ENCODE measurements at places on chromosomes 6 and 20.

GRCh38 chr20:37154684-37155298, 24.3 kb upstream of the RPN2 start:
- DNase-seq = no peak

DNA sequence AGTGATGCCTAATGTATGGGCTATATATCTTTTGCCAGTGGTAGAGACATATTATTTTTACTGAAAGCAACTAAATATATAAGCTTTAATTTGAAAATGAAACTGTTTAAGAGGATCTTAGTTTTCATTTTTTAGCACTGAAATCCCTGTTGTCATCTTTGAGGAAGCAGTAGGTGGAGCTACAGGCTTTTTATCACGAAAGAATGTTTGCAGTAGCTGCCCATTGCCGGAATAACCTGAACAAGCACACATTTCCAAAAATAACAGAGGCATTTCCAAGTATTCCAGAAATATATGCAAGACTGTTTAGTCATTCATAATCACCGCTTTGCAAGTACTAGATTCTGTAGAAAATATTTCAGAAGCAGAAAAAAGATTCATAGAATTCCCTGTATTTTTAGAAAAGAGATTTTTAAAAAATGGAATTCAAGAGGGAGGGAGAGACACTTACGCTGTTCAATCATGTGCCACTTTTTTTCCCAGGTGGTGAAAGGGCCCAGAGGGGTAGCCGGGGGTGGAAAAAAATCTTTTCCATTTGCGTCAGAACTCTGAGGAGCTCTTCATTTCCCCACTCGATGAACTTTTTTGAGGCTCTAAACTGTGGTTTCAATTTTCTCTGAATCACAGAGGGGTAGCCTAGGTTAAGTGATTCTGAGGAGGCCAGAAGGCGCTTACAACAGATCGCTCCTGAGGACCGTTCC, 142.5 kb upstream of the FERMT1 start:
- no peak for DNase-seq

- DNase-seq = no peak
Measured at GRCh38 chr6:61940919-61941318, 345.1 kb downstream of the KHDRBS2 start.

- DNase-seq = no peak
Measured at GRCh38 chr20:43516251-43516824, 8.8 kb downstream of the L3MBTL1 start.

- DNase-seq = no peak
Measured at GRCh38 chr6:143594647-143595046, 83.1 kb upstream of the PHACTR2 start.

GRCh38 chr6:52020945-52021570, 66.4 kb downstream of the PKHD1 start:
- DNase-seq = peak; percentile 29

DNA sequence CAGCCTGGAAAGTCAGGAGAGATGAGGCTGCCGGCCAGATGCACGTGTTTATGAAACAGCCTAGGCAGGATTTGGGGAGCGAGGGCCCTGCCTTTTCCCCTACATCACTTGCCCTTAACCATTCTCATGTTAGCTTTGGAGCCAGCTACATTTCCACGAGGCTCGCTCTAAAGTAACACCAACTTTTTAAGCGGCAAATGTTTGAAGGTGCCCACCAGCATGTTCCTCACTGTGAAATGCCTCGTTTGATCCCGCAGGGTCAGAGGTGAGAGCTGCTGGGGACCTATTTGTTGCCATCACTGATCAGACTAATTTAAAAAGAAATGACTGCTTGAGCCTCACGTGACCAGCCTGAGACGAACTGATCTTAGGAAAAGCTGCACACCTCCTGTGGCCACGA, 51.6 kb upstream of the DACT2 start:
- no peak for DNase-seq

- no peak for DNase-seq
Measured at GRCh38 chr6:119348748-119349360, 707 bp downstream of the MAN1A1 start.

GRCh38 chr6:114382406-114382805, 39.6 kb upstream of the HS3ST5 start:
- DNase-seq = no peak

DNA sequence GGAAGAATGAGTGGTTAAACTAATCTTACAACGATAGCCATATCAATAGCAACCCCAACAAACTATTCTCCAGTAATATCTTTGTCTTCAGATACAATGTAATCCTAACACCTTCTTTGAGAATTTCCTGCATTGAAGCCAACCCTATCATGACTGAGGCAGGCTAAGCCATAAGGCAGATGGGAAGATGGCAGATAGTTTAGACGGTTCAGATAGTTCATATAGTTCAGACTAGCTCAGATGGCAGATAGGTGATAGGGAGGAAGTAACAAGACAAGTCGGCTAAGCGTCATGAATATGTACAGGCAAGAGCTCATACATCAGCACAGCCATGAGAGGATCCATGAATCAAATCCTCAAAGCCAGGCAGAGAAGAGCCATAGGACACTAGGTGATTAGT, 39.1 kb upstream of the BEND6 start:
- DNase-seq = no peak

DNA sequence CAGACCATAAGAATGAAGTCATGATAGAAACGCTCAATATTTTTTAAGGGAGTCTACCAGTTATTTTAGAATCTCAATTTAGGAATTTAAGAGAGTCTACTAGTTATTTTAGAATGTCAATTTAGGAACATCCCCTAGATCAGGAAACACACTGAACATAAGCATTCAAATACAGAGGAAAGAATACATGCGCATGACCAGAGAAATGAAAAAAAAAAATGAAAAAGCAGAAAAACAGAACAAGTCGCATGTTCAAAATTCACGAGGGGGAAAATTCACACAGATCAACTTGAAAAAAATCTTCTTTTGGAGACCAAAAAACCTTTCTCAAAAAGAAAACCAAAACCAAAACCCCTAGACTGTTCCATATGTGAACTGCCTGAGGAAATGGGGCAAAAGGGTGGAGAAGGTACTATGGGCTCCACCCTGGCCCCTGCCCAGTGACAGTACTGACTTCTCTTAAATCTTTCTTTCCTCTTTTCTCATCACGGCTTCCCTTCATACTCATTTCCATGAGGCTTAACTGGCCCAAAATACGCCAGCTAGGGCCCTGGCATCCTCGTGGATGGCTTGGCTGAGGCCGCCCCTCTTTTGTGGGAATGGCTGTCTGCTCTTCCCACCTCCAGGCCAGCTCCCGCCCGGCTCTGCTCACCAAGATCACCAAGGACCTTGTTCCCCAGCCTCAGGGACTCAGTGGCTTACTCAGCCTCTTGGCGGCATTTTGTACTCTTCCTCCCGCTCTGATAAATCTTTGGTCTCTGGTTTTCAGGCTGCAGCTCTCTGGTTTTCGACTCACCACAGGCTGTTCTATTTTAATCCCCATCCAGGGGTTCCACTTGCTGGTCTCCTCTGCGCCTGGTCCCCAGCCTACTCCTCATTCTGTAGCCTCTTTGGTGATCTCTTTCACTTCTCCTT, 11.2 kb downstream of the ZBTB2 start:
- DNase-seq = no peak

DNA sequence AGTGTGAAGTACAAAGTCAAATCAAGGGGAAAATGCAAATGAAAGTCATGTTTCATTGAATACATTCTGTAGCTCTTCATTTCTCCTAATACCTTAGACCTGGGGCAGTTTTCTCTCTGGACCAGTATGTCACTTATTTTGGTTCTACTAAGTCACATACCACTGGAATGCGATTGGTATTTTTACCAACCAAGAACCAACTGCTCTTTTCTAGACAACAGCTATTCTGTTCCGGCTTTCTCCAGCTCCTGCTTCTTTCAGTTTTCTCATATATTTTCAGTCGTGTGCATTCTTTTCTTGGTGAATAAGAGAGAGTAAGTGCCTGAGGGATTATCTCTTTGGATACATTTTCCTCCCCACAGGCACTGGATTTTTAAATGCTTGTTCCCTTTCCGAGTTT, 39.2 kb upstream of the SPACA1 start:
- no peak for DNase-seq

DNA sequence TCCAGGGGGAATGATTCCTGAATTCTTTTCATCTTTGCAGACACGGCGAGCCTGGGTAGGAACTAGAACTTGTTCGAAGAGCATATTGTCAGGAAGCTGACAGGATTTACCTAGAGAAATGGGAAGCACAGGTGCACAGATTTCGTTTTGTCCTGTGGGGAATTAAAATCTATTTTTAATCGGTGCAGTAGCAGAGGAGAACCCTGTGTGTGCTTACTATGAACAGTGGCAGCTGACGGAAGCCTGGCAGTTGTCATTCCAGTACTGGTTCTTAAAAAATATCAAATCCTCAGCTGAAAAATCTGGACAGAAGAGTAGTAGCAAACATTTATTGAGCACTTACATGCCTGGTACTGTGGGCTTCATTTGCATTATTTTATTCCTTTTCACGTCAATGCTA, 609.0 kb downstream of the QKI start:
- no peak for DNase-seq

Data from NCI-H446 (cell line).